GM12891 (cell line): ENCODE measurements at places on chromosomes 6 and 20.

- DNase-seq: no peak
Observed at GRCh38 chr20:20211274-20211987, 156.5 kb upstream of the INSM1 start.

DNA sequence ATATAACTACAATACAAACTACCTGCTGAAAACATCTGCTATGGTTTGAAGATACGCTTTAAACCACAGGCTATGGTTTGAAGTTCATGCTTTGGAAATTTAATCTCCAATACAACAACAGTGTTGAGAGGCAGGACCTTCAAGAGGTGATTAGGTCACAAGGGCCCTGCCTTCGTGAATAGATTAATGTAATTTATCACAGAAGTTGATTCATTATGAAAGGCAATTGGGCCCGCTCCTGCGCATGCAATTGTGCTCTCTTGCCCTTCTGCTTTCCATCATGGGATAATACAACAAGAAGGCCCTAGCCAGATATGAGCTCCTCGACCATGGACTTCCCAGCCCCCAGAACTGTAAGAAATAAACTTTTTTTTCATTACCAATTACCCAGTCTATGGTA lies 21.2 kb downstream of the REPS1 start:
- no peak for DNase-seq

GRCh38 chr20:21873291-21873690 lies 167.8 kb downstream of the PAX1 start:
- no peak for DNase-seq

DNA sequence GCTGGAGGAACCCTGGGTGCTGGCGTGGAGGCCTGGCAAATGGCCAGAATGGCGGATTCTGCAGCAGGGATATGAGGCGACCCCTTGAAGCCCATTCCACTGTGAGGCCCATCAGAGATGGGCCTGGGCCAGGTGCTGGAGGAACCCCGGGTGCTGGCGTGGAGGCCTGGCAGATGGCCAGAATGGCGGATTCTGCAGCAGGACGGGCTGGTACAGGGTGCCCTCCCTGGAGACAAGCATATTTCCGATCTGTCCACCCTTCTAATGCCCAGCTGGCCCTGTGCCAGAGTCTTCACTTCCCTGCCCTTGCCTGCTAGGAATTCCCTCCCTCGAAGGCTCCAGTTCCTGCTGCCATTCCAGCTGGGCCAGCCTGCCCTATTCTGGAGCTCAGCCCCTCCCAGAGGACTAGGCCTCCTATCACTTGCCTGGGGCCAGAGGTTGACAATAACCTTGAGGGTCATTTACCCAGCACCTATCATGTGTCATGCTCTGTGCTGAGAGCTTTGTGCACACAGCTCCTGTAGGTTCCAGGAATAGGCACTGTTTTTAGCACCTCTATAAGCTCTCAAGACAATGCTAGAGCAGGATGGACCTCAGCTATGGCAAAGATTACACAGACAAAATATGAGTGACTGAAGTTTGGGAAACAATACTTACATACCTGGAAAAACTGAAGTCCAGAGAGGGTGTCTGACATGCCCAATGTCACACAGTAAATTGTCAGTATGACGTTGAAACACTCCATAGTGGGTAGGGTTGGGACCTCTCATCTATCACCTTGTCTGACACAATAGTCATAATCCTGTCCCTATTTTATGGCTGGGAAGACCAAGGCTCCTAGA lies 21.4 kb downstream of the SUN5 start:
- no peak for DNase-seq

DNA sequence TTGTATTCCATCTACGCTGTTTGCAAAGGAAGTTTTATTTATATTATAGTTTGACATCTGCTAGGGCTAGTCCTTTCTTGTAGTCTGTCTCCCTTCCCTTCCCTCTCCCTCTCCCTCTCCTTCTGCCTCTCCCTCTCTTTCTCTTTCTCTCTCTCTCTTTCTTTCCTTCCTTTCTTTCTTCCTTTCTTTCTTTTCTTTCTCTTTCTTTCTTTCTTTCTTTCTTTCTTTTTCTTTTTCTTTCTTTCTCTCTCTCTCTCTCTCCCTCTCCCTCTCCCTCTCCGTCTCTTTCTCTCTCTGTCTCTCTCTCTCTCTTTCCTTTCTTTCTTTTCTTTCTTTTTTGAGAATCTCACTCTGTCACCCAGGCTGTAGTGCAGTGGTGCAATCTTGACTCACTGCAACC lies 137.8 kb downstream of the CDKAL1 start:
- no peak for DNase-seq

- no peak for DNase-seq
Observed at GRCh38 chr6:157020398-157020797, 243.2 kb downstream of the ARID1B start.

DNA sequence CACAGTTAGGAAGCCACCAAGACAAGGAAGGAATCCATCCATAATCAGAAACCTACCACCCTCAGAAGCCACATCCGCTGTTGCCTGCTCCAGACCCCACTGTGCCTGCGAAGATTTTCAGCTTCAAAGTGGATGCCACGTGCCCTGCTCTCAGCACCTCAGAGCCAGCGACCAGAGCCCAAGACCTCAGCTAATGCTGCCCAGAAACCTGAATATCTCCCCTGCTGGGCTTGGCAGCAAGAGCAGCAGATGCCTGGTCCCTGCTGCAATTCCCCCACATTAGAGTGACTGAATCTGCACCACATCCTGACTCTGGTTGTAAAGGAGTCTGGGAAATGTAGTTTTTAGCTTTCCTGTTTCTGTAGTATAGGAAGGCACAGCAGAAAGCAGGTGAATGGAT lies 10.7 kb upstream of the ULBP3 start:
- no peak for DNase-seq

GRCh38 chr20:39736434-39737327 lies 774.5 kb downstream of the DHX35 start:
- DNase-seq: no peak

GRCh38 chr20:58478141-58478805 lies 36.9 kb downstream of the APCDD1L start:
- no peak for DNase-seq

- DNase-seq: no peak
Observed at GRCh38 chr6:158468666-158469065, 91.2 kb upstream of the TMEM181 start.

- DNase-seq: no peak
Observed at GRCh38 chr6:143055891-143056290, 4.8 kb upstream of the AIG1 start.

- DNase-seq: no peak
Observed at GRCh38 chr6:152636021-152636608, 1.0 kb downstream of the SYNE1 start.

DNA sequence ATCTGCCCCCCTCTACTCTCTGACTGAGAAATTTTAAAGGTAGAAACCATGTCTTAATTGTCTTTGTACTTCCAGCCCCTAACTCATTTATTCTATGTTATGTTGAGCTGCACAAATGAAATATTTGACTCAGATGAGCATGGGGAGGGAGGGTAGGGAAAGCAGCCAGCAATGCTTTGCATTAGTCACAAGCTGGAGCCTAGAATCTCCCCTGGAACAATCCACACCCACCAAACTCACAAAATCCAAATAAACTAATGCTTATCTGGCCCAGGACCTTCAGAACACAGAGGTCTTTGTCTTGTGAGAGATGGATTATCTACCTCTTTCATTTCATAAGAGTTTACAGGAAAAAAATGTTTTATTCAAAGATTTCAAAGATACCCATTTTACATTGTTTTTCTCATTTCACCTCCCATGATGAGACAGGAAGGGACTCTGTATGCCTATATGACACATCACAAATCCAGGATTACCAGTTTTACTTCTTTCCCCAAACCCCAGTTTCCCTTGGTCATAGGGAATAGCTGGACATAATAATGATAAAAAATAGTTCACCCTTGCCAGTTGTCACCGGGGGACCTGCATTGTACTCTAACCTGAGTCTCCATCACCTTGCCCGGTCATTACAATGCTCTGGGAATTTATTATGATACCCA lies 466.9 kb downstream of the KIF16B start:
- no peak for DNase-seq

DNA sequence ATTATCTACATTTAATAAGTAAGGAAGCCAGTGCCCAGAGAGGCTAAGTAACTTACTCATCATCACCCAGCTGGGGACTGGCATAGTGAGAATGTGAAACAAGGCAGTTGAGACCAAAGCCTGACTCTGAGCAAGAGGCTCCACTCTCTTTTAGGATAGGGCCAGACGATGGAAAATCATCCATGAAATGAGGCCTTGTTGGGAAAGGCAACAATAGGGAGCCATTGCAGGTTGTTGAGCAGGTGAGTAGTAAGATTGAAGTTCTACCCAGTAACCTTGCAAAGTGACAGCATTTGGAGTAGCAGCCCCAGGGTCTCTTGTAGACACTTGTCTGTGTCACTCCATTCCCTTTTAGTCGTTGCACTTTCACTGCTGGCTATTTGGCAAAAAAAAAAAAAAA lies 2.5 kb upstream of the CPNE5 start:
- no peak for DNase-seq

DNA sequence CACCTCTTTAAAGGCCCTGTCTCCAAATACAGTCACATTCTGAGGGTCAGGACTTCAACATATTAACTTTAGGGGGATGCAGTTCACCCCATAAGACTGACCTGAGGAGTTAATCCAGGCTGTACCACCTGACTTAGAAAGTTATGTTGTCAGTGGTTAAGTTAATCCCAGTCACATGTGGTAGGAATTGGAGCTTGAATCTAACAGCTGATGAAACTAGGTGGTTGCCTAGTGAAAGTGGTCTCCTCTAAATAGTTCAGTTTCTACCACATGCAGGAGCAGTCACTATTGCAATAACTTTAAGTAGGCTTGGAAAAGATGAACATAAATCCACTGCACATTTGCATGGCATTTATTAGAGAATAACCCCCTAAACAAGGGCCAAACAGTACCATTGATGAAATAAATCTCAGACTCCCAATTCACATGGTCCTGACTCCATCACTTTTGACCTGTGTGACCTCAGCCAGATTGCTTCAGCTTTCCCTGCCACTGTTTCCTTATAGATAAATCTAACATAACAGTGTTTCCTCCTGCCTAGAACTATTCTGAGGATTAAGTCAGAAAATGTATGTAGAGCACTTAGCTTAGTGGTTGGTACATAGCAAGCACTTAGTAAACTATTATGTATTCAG lies 20.1 kb downstream of the SAMD5 start:
- DNase-seq: no peak

GRCh38 chr6:158972241-158973233 lies 27.5 kb downstream of the RSPH3 start:
- DNase-seq: peak; percentile 17

- no peak for DNase-seq
Observed at GRCh38 chr6:40517654-40518053, 69.5 kb downstream of the LRFN2 start.

DNA sequence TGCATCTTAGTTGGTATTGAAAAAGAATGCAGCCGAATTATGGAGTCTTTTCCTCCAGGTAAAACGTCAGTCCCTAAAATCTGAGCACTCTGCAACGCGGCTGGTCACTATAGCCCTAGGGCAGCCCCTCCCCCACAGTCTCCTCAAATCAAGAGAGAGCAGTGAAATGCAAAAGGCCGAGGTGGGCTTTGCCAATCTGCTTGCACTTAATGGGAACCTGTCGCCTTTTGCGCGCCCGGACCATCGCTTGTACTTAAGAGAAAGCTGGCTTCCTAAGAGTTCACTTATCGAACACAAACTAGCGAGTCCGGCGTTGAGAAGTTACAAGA lies 447 bp downstream of the MCM3 start:
- DNase-seq: no peak

GRCh38 chr6:101303495-101303894 lies 90.0 kb upstream of the GRIK2 start:
- DNase-seq: no peak

GRCh38 chr6:112343390-112343789 lies 3.7 kb upstream of the RFPL4B start:
- no peak for DNase-seq

DNA sequence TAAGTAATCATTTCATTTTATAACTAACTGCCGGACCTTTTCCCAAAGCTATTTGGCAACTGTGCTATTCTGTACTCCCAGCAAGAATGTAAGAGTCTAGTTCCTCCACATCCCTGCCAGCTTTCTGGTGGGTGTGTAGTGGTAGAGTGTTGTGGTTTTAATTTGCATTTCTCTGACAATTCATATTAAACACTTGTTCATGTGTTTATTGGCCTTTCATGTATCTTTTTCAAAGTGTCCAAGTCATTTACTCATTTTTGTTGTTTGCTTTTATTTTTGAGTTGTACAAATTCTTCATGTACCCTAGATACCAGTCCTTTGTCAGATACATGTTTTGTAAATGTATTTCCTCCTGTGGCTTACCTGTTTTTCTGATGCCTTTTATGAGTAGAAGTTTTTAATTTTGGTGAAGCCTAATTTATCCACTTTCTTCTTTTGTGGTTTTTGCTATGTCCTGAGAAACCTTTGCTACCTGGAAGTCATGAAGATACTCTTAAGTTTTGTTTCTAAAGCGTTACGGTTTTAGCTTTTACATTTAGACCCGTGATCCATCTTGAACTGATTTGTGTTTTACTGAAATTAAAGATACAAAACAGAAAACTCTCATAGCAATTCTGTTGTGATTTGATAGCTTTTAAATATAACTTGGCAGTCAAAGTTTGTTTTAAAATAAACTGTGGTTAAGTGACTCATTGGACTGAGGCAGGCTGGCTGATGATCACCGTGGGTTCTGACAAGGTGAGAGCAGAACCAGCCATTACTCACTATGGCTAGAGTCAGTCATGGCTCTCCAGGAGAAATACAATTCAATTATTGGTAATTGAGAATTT lies 8.0 kb downstream of the MYLIP start:
- no peak for DNase-seq

GRCh38 chr6:130065609-130066156 lies 47.3 kb downstream of the L3MBTL3 start:
- DNase-seq: no peak

DNA sequence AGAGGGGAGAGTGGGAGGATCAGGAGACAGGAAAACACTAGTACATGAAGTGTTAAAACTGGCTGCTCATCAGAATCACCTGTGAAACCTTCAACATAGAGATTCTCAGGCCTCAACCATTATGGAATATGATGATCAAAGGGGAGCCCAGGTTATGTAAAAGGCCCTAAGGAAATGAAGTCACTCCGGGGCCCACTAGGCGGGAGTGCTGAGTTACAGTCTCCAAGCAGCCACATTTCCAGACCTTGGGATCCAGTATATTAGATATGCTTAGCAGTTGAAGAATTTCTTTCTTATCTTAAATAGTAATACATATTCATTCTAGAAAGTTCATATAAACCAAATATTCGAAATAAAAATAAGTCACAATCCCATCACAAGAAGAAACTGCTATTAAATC lies 476.3 kb downstream of the PRKN start:
- no peak for DNase-seq

GRCh38 chr6:7911345-7911725 lies 747 bp upstream of the TXNDC5 start:
- no peak for DNase-seq

DNA sequence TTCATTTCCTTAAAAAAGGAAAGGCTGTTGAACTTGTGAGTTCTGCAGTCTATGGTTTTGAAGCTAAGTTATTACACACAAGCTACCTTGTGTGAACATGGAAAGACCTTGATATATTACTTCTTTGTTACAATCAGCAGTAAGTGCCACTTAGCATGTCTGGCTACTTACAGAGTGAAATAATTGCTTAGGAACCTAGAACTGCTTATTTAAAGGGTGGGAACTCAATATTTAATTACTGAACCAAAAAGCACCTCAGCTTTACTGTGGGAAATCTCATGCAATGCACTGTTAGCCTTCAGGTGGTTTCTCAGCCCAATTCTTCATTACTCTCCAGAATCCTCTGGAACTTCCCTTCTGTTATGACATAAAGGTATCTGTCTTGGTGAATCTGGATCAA lies 17.9 kb downstream of the PERP start:
- DNase-seq: no peak

GRCh38 chr6:139823099-139823807 lies 448.8 kb upstream of the CITED2 start:
- DNase-seq: no peak
